ENCODE measurements at places on chromosomes 1 and 21.

DNA sequence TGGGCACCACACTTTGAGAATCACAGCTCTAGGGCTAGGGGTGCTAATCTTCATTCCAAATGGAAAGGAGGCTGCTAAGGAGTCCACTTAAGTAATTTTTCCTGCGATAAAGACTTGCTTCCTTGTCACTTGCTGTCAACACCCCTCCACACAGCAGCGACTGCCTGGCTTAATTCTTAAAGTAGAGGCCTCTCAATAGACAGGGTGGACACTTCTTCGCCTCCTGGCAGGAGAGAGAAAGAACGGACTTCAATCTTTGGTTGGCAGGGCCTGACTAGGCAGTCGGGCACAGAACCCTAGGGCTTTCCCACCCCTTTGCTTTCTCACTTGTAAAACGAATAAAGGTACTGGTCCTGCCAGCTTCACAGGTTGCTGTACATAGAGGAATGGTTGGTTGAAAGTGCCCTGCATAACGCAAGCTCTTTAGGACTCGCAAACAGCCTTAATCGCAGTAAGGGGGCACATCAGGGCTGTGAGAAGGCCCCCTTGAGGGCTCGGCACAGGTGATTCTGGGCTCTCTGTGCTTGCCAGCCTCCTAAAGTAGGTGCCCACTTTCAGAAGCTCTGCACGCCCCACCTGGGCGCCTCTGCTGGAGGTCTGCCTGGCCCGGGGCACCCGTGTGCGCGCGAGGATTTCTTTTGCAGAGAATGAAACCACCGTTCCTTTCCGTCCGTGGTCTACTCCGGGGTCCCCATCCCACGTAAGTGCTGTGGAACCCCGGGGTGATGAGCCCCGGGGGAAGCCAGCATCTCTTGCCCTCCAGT, 47.6 kb upstream of the CD34 start:
- no peak for DNase-seq

- no peak for DNase-seq
Measured at GRCh38 chr1:38561725-38562124, 297.8 kb downstream of the RRAGC start.

DNA sequence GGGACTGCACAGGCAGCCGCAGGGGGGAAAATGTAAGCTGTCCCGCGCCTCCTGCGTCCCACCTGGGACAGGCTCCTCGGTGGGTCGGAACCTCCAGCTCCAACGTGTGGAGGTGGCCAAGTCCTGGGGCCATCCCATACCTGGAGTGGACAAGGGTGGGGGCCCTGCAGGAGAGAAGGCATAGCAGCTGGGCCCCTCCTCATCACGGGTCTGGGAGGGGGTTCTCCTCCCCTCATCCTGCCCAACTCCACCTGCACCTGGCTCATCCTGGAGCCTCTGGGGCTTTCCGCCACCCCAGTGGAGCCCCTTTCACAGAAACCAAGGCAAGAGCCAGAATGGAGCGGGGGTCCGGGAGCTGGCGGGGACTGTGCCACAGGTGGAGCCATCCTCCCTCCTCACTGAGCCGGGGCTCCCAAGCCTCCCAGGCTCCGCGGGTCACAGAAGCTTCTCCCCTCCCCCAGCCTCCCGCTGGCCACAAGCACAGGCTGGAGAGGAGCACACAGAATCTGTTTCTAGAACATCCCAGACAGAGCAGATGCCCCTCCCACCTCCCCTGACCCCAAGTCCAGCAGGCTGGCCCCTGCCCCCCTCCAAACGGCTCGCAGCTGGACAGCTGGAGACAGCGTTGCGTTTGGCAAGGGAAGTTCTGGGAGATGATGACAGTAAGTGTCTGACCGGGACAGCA, 65.8 kb downstream of the MEGF6 start:
- no peak for DNase-seq

- DNase-seq = no peak
Measured at GRCh38 chr1:165890684-165891083, 63.3 kb downstream of the UCK2 start.

- no peak for DNase-seq
Measured at GRCh38 chr1:31428436-31429221, 15.6 kb downstream of the SERINC2 start.

GRCh38 chr1:182248721-182249120, 142.9 kb downstream of the GLUL start:
- no peak for DNase-seq

All from stimulated activated CD8-positive, alpha-beta memory T cell treated with anti-CD3 and anti-CD28 coated beads, Interleukin-4, amount 100 ng/mL, for 1 hour (primary cell).